ENCODE measurements at places on chromosomes 1 and 21.

- no peak for DNase-seq
Measured at GRCh38 chr1:184393962-184394361, 7.1 kb downstream of the C1orf21 start.

- no peak for DNase-seq
Measured at GRCh38 chr1:95426772-95427171, 192.8 kb downstream of the RWDD3 start.

DNA sequence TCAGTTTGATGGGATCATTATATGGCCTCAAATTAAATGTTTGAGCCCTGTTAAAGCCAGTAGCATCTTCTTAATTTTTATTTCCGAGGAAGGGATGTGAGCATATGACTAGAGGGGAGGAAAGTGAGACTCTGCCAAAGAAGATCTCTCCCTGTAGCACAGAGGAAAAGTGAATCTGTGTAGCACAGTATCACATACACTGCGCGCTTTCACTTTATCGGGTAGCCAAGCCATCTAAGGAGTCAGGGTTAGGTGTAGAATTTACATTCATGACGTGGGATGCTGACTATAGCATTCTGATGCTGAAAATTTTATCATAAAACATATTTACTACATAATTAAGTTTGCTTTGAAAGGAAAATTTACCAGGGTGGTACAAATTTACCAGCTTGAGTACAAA, 24.0 kb downstream of the LRRC8D start:
- DNase-seq, result no peak

- DNase-seq, result peak; percentile 52
Measured at GRCh38 chr1:83931658-83932253, 67.2 kb downstream of the TTLL7 start.

DNA sequence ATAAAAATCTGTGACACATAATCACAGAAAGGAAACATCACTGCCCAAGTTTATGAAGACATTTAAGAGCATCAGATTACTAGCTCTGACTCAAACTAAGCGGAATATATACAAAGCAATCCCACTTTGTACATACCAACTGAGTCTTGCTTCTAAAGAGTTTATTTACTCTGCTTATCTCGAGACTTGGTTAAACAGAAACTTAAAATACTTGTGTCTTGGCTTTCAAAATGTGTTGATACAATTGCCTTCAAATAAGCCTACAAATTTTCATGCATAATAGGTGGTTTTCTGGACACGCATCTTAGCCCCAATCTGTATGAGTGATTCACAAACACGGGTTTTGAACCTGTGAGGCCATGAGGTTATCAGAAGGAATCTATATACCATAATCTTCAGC, 21.0 kb downstream of the CD160 start:
- no peak for DNase-seq

DNA sequence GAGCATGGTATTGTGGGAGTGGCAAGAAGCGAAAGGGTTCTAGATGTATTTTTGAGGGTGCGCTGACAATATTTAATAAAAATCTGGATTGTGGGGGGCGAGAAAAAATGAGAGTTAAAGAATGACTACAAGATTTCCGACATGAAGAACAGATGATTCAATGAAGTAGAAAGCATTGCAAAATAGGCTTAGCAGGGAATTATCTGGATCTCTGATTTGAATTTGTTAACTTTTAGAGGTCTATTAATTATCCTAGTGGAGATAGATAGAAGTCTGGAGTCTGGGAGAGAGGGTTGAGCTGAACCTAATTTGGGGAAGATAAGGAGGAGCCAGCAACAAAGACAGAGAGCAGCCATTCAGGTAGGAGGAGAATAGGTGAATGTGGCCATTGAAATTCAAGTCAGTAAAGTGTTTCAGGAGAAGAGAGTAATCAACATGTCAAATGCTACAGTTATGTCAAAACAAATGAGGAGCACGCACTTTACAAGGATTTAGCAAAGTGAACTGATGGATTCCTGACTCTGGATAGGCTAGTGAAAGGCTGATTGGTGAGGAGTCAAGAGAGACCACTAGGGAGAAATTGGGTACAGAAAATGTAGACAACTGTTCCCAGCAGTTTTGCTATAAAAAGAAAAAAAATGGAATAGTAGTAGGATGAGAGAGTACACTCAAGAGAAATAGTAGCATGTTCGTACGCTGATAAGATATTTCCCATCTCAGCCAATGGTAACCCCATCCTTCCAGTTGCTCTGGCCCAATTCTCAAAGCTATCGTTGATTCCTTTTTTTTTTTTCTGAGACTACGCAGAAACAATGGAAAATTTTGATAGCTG, 393.2 kb upstream of the CXADR start:
- no peak for DNase-seq

DNA sequence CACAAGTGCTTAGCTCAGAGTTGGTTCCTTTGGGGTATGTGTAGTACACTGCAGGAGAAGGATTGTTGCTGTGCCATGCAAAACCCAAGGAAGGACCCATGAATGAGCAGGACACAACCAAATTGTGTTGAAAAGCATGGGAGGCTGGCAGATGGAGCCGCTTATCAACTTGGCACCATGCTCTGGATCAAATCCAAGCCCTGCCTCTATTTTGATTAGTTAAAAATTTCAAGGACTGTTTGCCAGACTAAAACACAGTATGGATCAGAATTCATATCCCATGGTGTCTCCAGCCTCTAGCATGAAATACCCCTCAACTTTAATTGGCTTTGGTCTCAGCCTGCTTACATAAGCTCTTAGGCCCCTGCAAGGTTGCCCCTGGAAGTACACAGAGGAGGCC, 27.8 kb downstream of the CCDC185 start:
- DNase-seq, result peak; percentile 82

GRCh38 chr21:28104346-28104745, 888.3 kb downstream of the LTN1 start:
- DNase-seq, result no peak

DNA sequence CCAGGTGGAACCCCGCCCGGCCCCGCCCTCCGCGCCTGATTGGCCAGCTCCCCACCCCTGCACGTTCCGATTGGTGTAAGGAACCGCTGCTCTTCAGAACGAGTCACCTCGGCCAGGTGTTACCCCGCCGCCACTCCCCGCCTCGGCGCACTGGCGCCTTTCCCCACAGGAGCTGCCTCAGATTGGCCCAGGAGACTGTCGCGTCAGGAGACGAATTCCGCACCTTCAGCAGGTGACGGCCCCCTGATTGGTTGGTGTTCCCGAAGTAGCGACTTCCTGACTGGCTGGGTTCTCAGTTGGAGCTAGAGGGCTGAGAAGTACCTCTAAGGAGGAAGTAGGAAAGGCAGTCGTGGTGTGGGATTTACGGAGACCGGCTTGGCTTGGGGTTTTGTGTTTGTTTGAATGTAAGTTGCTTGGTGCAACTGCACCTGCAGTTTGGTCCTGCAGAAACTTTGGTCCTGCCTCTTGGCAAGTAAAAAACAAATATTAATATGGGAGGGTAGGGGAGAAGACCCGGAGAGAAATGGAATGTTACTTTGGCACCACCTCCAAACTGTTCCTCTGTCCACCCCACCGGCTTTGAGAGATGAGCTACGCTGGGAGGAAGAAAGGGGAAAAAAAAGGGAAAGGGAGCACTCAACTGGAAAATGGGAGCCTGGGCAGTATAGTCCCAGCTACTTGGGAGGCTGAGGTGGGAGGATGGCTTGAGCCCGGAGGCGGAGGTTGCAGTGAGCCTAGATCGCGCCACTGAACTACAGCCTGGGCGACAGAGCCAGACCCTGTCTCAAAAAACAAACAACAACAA, 415 bp upstream of the F11R start:
- DNase-seq, result peak; percentile 70

DNA sequence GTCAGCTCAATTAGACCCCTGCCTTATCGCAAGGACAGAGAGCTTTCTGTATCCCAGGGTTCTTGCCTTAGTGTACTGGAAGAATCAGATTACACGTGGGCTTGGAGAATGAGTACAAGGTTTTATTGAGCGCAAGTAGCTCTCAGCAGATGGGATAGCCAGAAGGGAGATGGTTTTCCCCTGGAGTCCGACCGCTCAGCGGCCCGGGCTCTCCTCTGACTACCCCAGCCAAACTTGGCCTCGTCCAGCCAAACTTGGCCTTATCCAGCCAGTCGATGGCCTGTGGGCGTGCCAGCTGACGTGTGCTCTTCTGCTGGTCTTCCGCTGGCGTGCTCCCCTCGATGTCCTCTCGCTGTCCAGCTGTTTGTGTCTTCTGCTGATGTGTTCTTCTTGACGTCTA, 136.9 kb downstream of the SYT14 start:
- no peak for DNase-seq

DNA sequence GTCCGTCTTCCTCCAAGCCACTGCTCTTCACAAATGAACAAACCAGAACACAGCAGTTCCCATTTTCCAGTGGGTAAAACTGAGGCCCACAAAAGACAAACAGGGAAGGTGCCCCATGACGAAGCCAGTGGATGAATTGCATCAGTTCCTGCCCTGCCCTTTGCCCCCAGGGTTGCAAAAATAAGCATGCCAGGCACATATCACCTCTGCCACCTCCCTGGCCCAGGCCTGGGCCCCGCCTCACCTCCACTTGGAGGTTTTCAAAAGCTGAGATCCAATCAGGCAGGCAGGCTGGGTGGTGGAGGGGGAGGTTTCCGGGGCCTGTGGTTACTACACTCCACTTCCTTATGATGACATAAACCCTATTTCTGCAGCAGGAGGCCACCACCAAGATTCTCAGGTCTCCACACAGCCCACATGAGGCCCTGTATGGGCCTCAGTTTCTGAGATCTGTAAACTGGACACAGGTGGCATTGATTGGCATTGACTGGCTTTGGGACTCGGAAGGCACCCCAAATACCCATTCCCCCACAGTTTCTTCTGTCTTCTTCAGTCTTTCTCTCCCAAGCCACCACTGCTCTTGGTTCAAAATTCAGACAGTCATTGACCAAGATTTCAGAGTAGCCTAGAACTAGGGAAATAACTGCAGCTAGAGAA, 4.1 kb downstream of the KIF21B start:
- DNase-seq, result no peak

- DNase-seq, result no peak
Measured at GRCh38 chr1:108670131-108670773, 9.4 kb upstream of the HENMT1 start.

- no peak for DNase-seq
Measured at GRCh38 chr1:239321877-239322276, 64.5 kb upstream of the CHRM3 start.

GRCh38 chr1:207404849-207405525, 49.1 kb upstream of the CR2 start:
- DNase-seq, result no peak

- DNase-seq, result no peak
Measured at GRCh38 chr1:65514041-65514440, 93.6 kb downstream of the LEPR start.

DNA sequence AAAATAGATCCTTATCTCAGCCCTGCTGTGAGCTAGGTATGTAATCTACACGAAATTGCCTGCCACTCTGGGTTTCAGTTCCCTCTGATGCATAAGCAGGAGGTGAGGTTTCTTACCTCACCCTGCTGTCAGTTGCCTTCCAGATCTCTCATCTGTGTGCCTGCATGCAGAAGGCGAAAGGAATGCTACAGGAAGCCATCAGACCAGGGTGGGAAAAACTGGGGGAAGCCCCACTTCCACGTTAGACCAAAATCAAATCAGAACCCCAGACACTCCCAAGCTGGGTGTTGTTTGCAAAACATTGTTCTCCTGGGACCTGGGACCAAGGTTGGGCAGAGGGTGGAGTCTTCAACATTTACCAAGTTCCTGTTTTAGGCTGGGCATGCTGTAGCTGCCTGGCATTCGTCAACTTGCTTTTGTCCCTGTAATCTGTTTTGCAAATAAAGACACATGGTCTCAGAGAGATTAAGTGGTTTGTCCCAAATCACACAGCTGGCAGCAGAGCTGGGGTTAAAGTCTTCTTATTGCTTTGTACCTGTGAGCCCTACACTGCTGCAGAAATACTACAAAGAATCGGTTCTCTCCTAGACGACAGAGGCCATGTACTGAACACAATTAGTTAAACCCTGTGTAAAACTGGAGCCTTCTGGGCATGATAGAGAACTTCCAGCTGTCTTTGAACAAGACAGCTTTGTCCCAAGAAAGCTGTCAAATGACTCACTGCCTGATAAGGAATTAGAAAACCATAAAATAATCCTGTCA, 389.7 kb upstream of the RUNX1 start:
- DNase-seq, result no peak

- no peak for DNase-seq
Measured at GRCh38 chr21:17829472-17829871, 10.3 kb upstream of the C21orf91 start.

DNA sequence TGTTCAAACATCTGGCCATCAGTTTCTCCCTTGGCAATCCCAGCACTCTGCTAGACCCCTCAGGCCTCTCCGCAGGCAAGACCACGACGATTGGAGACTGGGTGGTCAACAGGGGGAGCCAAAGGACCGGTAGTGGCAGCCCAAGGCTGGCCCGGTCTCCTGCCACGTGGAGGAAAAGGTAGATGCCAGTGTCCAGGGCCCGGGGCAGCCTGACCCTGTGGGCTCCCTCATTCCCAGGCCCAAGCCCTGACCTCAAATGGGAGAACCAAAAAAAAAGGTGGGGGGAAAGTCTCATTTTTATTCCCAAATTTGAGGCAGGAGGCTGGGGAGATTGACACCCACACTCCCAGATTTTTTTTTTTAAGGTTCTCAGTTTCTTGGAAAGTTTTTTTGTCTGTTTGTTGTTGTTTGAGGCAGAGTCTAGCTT, 24.8 kb downstream of the S100A6 start:
- peak; percentile 82 for DNase-seq

DNA sequence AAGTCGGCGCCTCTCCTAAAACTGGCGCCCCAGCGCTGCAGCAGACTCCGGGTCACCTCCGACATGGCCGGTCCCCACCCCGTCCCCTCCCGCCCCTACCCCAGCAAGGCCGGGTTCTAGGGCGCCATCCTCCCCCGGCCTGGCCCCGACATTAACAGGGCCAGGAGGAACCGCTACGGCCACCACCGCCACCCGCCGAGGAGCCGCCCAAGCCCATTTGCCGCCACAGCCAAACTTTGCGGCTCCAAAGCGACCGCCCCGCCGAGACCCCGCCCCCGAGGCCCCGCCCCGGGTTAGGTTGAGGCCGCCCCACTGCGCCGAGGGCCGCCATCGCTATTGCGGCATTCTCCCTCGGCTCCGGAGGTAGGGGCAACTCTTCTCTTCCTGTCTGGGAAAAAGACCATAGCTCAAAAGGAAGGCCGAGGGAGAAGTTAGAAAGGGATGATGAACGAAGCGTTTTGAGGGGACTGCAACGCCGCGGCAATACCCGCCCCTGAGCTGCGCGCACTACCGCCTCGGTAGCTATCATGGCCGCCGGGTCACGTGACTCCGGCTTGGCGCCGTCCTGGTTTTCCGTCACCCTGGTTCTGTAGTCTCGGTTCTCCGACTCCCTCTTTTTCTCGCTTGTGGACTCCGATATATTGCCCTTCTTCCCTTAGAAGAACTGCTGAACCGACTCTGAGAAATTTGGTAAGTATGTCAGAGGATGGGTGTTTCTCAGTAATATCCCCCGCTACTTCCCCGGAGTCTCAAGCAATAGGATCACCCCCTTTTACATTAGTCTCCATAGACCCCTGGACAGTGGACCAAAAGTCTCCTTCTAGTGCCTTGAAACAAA, at the start of the genes AIDA and BROX:
TSS of gene AIDA (minus strand) at position 239 of the 838 bp plus-strand sequence. CDS start at position 65, 174 bp downstream.
TSS of gene BROX (plus strand) at position 312 of the 838 bp plus-strand sequence. CDS start 3,136 bp downstream, outside the sequence.
- DNase-seq, result peak; percentile 87

- DNase-seq, result no peak
Measured at GRCh38 chr1:119435052-119435451, 20.1 kb downstream of the HSD3B2 start.

GRCh38 chr1:155079487-155080311, 1.1 kb downstream of the EFNA3 start:
- no peak for DNase-seq
